ENCODE measurements at places on chromosomes 1 and 21.

- DNase-seq = no peak
Measured at GRCh38 chr1:9537863-9538668, 1.2 kb upstream of the SLC25A33 start.

DNA sequence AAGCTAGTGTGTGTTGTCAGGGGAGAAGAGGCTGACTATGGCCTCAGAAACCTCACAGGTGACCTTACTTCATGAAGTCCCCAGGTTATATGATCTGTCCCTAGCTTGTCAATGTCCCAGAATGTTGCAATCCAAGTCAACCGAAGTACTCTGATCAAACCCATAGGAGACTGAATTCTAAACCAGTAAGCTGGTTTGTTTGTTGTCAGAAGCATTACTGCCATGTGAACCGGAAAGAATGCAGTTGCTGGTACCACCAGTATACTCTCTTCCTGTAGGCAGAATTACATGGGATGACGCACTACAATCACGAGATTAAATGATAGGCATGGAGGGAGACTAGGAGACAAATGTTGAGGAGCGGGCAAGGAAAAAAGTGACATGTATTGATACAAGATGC, 26.1 kb upstream of the MAN1A2 start:
- DNase-seq = no peak

DNA sequence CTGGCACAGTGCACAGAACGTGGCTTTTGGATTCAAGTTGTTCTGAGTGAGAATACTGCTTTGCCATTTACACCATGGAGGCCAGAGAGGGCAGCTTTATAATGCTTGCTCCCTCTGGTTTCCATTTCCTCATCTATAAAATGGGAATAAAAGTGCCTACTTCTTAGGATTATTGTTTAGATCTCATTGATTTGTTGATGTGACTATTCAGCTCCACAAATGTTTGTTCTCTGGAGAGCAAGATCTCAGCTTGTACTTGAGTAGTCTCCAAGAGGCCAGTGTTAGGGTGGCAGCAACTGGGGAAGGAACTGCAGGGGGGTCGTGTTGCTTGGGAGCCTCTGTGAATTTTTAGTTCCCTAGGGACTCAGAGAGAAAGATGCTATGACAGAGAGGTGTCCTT, 55.2 kb downstream of the YARS1 start:
- no peak for DNase-seq

DNA sequence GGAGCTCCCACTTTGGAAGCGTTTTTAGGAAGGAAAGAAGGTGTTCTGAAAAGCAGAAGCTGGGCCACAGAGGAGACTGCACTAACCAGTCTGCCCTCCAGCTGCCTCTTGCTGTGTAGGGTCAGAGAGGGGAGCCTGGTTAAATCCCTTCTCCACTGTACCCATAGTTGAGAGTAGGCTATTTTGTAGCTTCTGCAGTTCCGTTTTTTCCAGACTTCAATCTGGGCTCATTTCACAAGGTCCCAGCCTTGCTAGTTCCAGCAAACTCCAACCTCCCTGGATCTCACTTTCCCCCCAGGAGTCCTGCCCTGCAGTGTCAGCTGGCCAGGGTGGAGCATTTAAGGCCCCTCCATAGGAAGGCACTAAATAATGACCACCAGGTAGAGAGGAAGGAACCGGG, 11.0 kb downstream of the TNN start:
- DNase-seq = no peak

GRCh38 chr21:45574691-45575090, 32.5 kb upstream of the SLC19A1 start:
- DNase-seq = no peak

Measured in activated T-cell treated with anti-CD3 and anti-CD28 coated beads for 24 hours (primary cell).